ENCODE measurements at places on chromosomes 6 and 20.
A peak's percentile ranks its signal among the peaks of the same experiment; 100 is the strongest.

- no peak for DNase-seq
Measured at GRCh38 chr6:151502499-151502898, 8.7 kb downstream of the CCDC170 start.

DNA sequence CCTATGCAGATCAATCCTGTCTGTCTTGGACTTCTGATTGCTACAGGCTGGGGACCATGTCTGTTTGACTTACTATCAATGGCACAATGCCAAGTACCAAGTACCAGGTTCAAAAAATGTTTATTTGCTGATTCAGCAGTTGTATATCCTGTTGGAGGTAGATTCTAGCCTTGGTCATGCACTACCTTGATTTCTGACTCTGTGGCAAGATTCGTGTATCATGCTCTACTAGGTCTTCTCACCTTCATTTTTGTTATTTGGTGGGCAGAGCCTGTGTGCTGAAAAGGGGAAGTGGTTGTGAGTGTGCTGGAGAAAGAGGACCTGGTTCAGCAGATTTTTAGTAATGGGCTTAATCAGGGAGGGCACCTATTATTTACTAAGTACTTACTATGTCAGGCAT lies 192.4 kb upstream of the MYLIP start:
- peak; percentile 27 for DNase-seq

DNA sequence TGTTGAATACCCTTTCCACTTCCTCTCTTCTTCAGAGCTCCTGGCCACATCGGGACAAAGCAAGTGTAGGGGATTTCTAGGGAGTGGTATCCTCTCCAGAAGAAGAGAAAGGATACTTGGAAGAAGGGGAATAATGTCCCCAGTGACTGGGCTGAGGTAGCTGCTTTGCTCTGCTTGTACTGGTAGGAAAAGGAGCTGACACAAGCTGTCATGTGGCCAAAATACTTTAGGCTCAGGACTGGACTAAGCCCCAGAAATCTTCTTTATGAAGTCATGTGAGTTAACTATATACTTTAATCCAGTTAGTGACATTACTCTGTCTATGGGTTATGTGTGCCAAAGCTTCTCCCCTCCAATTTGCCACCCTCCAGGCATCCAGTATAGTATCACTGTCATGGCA lies 40.5 kb downstream of the AKIRIN2 start:
- DNase-seq = no peak

DNA sequence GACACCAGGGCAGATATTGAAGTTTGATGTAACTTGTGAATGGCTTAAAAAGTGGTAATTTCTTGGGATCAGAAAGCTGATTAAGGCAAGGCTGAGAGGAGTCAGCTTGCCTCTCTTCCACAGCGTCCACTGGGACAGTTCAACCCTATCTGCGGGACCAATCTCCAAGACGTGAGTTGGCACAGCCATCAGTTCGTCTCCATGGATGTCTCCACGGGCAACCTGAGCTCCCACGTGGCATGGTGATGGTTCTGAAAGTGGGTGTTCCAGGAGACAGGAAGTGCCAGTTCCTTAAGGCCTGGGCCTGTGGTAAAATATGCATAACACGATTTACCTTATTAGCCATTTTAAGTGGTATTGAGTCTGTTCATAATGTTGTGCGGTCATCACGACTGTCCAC lies 67.9 kb upstream of the BHLHE23 start:
- DNase-seq = no peak

DNA sequence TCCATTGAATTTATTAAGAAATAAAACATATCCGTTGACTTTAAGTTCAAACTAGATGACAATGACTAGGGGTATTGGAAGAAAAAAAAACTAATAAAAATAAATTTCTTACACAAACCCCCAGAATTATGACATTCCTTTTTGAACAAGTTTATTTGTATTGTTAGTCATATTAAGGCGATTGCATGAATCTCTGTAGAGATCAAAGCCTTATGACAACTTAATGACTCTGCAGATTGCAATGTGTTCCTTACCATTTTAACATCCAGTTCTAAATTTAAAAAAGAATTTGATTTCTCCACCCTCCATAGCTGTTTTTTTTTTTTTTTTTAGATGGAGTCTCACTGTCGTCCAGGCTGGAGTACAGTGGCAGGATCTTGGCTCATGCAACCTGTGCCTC lies 189.8 kb upstream of the CEP162 start:
- DNase-seq = no peak

DNA sequence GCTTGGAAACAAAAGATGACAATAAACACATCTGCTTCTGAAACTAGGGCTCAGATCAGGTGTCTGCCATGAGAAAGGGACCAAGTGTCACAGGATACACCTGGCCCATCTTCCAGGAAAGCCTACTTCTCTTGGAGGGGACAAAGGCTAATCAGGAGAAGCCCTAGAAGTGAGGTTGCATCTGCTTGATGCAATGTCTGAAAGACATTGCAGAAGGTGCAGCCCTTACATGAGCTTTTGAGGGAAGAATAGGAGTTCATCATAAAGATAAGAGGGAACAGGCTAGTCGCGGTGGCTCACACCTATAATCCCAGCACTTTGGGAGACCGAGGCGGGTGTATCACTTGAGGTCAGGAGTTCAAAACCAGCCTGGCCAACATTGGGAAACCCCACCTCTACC lies 2.5 kb upstream of the BTN1A1 start:
- no peak for DNase-seq

DNA sequence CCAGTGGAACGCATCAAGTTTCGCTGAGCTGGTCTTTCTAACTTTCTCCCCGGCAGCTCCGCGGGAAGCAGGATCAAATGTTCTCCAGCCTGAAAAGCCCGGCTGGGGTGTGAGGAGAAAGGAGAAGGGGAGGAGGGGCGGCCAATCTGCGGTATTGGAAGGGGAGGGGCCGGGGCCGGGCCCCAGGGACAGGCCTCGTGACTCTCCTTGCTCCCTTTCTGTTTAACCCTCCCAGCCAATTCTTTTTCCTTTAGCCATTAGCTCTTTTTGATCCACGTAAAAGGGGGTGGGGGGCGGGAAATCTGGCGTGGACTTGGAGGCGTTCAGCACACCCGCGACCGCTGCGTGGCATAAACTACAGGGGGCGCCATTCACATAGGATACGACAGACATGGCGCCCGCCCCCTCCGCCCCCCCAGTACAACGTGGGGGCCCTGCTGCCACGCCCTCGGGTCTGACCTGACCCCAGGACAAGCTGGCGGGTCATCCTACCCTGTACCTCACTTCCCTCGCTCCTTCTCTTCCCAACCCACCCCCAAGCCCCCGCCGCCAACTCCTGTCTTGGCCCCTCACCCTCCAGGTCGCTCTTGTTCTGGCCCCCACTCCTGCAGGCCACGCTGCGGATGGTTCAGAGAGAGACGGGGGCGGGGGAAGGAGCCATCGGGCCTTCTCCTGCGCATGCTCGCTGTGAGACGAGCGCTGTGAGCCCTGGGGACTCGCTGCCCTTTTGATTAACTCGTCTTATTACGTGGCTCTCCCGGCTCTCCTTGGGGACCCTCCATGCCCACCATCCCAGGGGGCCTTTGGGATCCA lies 7.8 kb upstream of the MDGA1 start:
- DNase-seq = peak; percentile 90

DNA sequence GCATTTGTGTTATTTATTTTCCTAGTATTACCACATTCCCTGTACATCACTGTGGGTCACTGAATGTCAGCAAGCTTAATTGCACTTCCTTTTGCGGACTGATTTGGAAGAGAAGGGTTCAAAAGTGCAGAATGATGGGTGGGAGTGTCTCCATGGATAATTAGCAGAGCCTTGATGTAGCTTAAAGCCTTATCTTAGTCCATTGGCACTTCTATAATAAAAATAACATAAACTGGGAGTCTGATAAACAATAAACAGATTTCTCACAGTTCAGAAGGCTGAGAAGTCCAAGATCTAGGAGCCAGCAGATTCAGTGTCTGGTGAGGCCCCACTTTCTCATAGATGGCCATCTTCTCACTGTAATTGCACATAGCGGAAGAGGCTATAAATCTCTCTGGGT lies 501.1 kb upstream of the POU3F2 start:
- DNase-seq = no peak

DNA sequence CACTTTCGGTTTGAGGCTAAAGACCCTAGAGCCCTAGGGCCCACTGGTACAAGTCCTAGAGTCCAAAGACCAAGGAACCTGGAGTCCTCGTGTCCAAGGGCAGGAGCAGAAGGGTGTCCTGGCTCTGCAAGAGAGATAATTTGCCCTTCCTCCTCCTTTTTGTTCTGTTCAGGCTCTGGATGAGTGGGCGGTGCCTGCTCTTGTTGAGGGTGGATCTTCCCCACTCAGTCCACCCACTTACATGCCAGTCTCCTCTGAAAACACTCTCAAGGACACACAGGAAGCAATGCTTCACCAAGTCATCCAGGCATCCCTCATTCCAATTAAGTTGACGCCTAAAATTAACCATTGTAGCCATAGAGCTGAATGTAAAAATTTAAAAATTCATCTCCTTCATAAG lies 102.1 kb downstream of the UST start:
- no peak for DNase-seq

DNA sequence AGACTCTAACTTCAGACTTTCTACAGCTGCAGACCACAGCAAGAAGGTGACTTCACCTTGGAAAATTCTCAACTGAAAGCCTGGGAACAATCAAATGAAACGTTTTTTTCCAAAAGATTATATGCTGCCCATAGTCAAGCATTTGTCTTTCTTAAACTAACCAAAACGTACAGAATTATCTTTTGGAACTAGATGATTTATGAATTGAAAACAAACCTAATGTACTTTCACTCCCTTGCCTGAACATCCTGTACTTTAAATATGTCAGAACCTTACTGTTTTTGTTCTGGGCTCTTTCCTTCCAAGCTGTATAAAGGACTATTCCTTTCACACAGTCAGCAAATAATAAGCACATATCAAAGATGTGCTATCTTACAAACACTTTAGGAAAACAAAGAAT lies 62.4 kb upstream of the TNFAIP3 start:
- DNase-seq = no peak

DNA sequence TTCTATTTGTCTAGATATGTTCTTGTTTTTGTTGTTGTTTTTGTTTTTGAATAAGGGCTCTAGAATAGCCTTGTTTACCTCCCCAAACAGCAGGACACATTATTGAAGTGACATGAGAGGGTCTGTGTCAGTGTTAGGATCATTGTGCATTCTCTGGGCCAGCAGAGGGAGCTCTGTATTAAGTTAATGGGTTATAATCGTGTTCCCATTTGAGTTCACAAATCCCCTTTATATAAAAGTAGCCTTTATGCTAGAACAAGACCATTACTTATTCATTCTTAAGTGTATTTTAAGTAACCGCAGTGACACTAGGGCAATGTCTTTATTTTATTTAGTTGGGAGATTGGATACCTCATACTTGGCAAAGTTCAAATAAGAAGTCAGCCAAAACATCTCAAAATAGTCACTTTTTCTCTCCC lies 44.8 kb downstream of the STK4 start:
- peak; percentile 19 for DNase-seq

DNA sequence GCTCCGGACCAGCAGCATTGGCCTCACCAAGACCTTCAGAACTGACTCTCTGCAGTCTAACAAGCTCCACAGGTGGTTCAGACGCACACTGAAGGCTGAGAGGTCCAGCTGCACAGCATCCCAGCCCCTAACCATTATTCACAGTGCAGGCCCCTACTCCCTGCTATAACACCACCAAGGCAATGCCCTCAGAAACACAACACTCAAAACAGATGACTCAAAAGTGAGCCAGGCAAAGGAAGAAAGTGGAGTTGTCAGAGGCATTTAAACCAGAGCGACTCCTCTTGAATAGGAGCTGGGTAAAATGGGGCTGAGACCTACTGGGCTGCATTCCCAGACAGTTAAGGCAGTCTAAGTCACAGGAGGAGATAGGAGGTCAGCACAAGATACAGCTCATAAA lies 20.5 kb upstream of the MC3R start:
- DNase-seq = no peak

- DNase-seq = no peak
Measured at GRCh38 chr6:6681075-6681849, 92.7 kb downstream of the LY86 start.

DNA sequence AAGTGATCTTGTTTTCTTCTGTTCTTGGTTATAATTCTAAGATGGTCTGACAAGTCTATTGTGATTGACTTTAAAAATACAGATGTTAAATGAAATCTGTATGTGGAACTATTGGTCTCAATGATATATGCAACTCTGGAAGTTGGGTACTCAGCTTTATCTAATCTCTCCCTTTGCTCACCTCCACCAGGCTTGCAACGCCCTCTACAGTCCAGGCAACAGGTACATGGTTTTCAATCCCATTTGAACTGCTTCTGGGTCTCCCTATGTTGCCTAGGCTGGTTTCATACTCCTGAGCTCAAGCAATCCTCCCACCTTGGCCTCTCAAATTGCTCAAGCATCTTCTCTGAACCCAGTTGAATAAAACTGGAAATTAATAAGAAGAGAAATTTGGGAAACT lies 25.6 kb upstream of the HLA-DQB1 start:
- DNase-seq = no peak

DNA sequence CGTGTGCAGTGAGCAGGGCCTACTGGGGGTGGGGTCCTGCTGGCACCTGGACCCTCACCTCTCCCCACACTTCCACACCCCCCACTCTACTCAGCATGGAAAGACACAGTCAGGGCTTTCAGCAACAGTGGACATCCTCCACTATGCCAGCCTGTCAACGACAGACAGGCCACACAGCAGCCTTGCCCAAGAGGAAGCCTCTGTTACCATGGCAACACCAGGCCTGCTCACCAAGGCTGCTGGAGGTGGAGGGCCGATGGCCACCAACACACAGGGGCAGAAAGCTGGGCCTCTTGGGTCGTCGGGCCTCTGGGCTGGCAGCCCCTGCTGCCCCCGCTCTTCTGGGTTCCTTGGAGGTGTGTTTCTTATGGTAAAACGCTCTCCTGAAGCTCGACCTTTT lies 13.6 kb downstream of the BNIP5 start:
- DNase-seq = no peak

- DNase-seq = no peak
Measured at GRCh38 chr20:7703996-7704395, 236.3 kb downstream of the HAO1 start.

GRCh38 chr6:40056865-40057264 lies 122.6 kb upstream of the MOCS1 start:
- no peak for DNase-seq

DNA sequence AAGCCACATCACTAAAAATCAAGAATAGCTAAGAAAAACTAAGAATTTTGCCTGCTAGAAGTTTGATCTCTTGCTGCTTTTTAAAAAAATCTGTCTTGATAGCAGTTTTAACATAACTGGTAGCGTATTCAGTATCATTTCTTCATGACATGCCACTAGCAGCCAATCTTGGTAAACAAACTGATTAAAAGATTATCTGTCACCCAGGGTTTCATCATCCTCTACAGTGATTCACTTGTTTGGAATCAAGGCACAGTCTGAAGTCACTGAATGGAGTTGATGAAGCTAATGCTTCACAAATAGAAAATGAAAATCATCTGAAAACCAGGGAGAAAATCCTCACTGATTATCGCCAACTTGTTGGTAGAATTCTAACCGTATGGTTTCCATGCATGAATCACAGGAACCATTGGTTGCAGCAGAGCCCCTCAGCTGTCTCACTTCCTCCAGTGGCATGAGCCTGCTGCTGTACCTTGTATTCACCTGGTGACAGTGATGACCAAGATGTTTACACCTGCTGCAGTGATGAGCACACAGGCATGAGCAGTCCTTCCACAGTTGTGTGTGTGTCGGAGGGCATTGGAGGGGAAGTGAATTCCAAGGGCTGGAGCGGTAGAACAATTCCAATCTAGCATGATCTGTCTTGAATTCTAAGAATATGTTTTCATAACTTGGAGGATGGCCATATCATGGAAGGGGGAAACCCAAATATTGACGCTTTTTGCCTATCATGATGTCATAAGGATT lies 275.0 kb downstream of the KHDC1L start:
- DNase-seq = no peak
